Mucosa of gallbladder (tissue), 1 donor: ENCODE measurements at places on chromosomes 11 and 22.
A peak's percentile ranks its signal among the peaks of the same experiment; 100 is the strongest.

DNA sequence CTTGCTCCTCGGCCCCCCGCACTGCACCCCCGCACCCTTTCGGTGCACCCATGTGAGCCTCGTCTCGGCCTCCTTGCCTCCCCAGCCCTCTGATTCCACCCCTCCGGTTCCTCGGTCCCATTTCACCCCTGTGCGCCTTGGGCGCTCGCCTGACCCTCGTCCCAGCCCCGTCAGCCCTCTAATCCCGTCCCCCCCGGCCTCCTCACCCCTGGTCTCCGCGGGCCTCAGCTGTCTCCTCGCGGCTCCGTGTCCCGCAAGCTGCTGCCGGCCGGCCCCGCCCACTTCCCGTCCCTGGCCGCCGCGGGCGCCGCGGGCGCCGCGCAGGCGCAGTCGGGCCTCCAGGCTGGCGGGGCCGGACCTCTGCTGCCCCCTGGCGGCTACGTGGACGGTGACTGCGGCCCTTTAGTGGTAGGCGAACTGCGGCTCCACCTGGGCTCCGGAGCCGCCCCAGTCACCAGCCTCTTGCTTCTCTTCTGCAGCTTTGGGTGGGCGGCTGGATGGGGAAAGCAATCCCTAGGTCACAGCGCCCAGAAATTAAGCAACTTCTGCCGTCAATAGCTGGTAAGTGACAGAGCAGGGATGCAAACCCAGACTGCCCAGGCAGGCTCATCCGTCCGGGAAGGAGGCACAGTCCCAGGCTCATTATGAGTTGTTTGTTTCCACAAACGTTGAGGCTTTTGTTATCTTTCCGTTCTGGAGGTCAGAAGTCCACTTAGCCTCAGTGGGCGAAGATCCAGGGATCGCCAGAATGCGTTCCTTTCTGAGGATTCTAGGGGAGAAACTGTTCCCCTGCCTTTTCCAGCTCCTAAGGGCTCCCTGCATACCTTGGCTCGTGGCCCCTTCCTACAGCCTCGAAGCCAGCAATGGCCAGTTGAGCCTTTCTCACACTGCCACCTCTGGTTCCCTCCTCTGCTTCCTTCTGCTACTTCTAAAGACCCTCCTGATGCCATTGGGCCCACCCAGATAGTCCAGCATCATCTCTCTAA lies at the start of gene PPM1F:
Gene PPM1F, minus strand, starts transcription at position 263 of the 986 bp plus-strand sequence. CDS start 6,800 bp downstream, outside the sequence.
- peak; percentile 86 for DNase-seq

GRCh38 chr22:41943661-41944209 lies 3.2 kb downstream of the CENPM start:
- no peak for DNase-seq

DNA sequence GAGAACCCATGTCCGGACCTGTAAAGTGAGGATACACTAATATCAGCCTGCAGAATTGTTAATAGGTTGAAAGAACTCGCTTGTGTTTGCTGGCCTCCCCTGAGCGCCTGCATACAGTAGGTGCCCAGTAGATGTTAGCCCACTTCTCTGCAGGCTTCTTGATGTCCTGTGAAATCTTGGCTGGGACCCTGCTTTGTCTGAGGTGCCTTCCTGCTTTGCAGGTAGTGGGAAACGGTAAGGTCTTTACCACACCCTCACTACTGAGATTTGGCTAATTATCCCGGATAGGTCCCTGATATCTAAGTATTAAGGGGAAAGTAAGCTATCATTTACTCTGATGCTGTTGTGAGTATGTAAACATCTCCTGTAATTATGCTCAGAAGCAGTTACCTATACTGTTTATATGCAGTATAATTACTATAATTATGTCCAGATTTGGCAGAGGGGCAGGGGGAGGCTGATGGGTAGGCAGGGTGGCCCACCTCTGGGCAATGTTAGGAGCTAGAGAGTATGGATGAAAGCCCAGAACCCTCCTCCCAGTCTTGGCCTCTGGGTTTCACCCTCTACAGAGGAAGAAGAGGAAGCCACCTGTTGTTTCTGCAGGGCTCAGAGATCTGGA lies 1.2 kb upstream of the ARRB1 start:
- DNase-seq = no peak

DNA sequence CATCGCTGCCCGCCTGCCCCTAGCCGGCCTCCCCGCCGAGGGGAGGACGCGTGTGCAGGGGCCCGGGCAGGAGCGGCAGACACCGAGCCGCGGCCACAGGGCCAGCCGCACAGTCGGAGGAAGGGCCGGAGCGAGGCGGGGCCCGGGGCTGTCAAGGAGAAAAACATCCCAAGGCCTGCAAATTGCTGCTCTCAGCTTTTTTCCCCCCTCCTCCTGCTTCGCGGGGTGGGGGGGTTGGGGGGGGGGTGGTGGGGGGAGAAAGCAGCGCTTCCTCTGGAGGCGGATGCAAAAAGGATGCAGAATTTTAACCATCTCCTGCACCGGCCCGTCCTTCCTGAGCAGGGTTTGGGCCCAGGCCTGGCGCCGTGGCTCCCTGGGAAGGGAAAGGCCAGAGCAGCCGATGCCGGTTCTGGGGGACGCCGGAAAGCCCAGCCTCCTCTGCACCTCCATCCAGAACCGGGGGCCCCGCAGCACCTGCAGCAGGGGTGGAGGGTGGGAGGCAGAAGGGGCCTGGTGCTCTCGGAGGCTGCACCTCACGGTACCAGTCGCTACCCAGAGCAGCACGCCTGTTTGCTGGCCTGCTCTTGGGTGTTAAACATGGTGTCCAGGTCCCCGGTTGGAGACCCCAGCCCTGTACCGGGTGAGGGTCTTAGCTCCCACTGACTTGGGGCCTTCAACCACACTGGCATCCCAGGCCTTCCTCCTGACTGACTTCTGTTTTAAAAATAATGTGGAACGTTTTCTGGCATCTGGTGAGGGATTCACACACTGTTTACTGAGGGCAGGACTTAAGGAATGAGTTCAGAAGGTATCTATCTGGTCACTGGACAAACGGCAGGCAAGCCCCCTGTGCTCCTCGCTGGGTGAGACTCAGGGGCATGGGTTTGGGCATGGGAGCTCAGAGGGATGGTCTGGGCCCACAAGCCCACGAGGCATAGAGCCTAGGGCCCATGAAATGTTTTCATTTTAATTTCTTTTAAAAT lies 77.4 kb upstream of the WNT7B start:
- DNase-seq = peak; percentile 66

GRCh38 chr22:23891726-23892125 lies 2.5 kb upstream of the MIF start:
- DNase-seq = no peak

GRCh38 chr11:10762913-10763421 lies 11.9 kb downstream of the CTR9 start:
- no peak for DNase-seq
